ENCODE measurements at places on chromosomes 11 and 22.

DNA sequence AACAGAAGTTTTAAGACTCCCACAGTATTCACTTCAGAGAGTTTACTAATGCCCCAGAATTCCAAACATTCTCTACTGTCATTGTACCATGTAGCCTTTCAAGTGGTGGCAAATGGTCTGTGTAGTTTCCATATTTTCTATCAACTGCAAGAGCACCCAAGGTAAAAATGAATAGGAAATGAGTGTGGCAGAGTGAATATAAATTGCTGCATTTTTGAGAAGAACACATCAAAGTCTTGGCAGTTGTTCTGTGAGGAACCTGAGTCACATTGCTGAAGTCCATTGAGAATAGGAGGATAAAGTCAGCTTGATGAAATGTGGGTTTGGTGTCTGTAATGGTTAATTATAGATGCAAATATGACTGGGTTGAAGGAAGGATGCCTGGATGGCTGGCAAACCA is 193.6 kb downstream of the AASDHPPT start:
- DNase-seq: no peak

DNA sequence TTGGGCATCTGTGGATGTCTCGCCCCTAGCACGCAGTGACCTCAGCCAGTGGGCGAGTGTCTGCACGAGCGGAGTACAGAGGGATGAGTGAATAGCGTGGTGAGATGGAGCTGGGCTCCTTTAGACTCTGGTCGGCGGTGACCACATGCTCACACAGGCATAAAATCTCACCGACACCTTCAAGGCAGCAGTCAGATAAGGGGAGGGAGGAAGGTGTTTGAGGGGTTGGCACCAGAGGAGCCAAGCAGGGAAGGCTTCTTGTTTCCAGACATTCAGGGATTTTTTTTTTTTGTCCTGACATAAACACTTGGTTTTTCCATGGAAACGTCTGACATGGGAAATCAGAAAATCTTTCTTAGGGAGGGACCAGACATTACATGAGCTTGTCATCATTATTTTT is 35.8 kb downstream of the GRIK4 start:
- DNase-seq: no peak

- no peak for DNase-seq
Measured at GRCh38 chr11:93131709-93132108, 66.1 kb downstream of the SLC36A4 start.

DNA sequence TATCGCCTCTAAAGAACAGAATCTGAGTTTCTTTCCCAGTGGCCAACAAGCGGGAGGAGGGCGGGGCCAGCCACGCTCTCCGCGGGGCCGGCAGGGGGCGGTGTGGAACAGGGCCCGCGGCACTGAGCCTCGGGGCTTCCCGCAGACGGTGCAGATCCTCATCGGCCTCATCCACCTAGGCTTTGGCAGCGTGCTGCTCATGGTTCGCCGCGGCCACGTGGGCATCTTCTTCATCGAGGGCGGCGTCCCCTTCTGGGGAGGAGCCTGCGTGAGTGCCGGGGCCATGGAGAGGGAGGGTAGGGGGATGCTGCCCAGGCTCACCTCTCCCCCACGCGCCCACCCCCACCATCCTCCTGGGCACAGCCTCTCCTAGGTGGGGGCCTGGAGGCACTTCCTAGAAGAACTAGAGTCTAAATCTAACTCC is 10.7 kb downstream of the MS4A15 start:
- no peak for DNase-seq

DNA sequence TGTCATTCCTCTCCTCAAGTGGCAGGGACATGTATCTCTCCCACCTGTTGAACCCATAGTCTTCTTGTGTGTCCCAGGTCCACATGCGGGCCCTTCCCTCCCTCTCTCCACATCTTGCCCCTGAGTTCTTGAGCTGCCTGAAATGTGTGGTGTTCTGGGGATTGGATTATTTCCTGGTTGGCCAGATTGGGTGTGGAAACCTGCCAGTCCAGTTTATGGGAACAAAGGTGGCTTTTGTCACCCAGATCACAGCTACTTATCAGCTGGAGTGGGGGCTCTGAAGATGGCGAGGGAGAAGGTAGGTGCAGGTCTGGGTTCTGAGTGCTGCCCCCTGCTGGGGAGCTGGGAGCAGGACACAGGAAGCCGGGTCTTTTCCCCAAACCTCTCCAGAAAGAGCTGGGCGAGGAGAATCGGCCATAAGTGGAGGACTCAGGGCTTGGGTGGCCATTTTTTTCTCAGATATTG is 14.2 kb downstream of the DTX4 start:
- DNase-seq: no peak

- no peak for DNase-seq
Measured at GRCh38 chr22:20968281-20968977, 1.4 kb downstream of the AIFM3 start.

- DNase-seq: no peak
Measured at GRCh38 chr11:36711104-36711825, 113.2 kb upstream of the RAG2 start.

- no peak for DNase-seq
Measured at GRCh38 chr22:36088292-36088691, 59.7 kb upstream of the RBFOX2 start.

DNA sequence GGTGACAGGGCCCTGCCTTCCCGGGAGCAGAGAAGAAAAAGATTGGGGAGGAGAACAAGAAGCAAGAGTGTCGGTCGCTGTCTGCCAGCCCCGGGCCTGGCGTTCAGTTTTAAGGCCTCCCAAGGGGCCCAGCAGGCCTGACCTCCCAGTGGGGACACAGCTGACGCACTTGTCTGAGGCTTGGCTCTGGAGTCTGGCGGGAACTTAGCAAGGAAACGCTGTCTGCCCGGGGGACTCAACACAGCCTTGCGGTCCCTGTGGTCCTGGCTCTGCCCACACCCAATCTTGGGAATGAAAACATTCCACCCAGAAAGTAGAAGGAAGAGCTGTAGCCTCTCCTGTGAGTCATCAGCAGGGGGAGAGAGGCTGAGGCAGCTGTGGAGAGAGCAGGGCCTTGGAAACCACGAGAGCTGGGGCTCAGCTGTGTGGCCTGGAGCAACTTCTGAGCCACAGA is 54.4 kb downstream of the TRAF6 start:
- peak; percentile 97 for DNase-seq

DNA sequence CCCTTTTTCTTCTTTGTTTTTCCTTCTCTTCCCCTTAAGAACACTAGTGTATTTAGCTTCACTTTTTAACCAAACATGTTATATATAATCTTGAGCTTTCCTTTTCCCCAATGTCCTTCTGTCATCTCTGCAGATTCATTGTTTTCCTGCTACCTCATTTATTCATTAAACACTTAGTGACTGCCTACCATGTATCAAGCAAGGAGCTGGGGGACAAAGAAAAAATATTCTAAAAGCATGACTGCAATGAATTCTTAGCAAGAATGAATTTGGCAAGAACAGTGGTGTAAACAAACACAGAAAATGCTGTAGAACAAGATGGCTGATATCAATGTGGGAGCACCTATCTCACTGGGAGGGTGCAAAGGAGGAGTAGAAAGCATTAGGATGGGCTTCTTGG is 247.0 kb upstream of the CCDC90B start:
- DNase-seq: no peak

DNA sequence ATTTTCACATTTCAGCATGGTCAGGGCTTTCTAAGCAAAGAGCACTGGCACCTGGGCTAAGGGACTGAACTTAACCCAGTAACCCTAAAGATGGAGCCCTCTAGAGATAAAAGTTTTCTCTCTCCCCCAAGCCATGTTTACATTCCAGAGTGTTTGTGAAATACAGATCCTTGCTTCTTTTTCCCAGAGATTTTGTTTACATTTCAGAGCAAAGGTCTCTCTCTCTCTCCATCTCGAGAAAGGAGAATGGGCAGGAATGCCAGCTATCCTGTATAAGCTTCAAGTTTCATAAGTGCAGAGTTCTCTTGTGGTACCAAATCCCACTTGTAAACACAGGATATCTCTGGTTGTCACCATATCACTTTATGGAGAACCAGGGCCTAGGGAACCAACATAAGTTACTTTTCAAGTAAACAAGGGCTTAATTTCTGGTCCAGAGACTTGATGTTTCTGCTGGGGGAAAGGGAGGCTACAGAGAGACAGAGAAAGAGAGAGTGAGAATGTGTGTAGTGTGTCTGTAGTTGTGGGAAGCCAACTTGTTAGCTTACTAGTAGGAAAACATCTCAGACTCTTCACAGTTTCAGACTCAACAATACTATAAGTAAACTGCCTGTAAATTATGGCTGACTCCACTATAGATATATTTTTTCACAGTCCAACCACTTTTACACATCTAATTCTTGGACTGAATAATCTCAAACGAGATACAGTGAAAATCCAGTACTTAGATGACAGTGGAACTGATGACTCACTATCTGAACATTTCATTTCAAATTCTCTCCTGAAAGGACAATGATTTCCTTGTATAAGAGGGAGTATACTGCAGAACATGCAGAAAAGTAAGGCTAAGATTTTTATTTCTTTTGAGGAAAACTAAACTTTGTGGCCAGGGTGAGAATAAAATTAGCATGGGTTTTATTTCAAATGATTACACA is 76.2 kb downstream of the ARHGAP32 start:
- DNase-seq: no peak

DNA sequence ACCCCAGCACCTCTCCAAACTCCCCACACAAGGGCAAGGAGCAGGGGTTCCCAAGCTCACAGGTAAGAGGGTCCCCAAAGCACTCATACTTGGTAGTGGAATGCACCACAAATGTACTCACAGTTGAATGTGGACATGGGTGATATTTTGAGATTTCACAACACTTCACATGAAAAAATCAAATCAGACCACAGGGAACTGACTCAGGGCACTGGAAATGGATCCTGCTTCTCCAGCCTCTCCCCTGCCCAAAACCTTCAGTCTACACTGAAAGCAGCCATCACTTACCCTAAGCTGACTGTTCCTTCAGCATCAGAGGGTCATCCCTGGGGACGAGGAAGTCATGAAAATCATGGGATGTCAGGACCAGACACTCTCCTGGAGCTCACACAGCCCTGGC is 40.2 kb downstream of the SCGB1A1 start:
- DNase-seq: no peak

DNA sequence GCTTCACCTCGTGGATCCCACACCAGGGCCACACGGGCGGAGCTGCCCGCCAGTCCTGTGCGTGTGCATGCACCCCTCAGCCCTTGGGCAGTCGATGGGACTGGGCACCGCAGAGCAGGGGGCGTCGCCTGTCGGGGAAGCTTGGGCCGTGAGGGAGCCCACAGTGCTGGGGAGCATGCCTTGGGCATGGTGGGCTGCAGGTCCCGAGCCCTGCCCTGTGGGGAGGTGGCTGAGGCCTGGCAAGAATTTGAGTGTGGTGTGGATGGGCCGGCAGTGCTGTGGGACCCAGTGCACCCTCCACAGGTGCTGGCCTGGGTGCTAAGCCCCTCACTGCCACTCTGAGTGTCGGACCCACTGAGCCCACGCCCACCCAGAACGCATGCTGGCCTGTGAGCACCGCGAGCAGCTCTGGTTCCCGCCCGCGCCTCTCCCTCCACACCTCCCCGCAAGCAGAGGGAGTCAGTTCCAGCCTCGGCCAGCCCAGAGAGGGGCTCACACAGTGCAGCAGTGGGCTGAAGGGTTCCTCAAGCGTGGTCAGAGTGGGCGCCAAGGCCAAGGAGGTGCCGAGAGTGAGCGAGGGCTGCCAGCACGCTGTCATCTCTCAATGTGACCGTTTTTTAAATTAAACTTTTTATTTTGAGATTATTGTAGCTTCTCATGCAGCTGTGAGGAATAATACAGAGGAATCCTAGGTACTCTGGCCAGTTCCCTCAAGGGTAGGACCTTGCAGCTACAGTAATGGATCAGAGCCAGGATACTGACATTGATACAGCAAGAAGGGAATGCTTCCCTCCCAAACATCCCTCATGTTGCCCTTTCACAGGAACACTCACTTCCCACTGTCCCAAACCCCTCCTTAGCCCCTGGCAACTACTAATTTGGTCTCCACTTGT is 127.7 kb downstream of the CRYBB2 start:
- no peak for DNase-seq

- DNase-seq: no peak
Measured at GRCh38 chr22:22167791-22168189, 76.8 kb upstream of the VPREB1 start.

DNA sequence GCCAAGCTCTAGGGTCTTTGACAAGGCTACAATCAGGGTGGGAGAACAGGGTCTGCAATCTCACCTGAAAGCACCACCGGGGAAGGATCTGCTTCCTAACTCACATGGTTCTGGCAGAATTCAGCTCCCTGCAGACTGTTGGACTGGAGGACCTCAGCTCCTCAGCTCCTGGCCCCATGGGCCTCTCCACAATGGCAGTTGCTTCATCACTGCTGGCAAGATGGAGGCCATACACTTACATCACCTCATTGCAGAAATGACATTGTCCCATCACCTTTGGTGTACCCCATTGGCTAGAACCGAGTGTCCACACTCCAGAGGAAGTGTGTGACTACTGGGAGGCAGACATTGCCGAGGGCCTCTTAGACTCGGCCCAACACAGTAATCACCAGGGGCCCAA is 20.9 kb upstream of the MPPED1 start:
- no peak for DNase-seq

GRCh38 chr22:18024276-18024939 is at the start of gene MICAL3:
MICAL3 (minus strand) TSS chr22:18024561; CDS start chr22:17906812, 117,749 bp downstream.
- no peak for DNase-seq

GRCh38 chr11:23679041-23679440 is 817.8 kb upstream of the LUZP2 start:
- no peak for DNase-seq

GRCh38 chr11:121578251-121578976 is 125.6 kb upstream of the SORL1-AS1 start:
- no peak for DNase-seq

- DNase-seq: no peak
Measured at GRCh38 chr22:42131562-42131961, 952 bp upstream of the CYP2D6 start.

All from AG09309 (cell line).